ENCODE measurements at places on chromosomes 2 and 18. TPM values are rescaled to one million over a fixed set of nuclear protein-coding genes. Genes with fewer than 3 reads are reported as not detected.

Gene DNER
- total RNA-seq: not detected

- DNase-seq: no peak
Measured at GRCh38 chr18:45844938-45845337, 19.5 kb downstream of the SIGLEC15 start.

DNA sequence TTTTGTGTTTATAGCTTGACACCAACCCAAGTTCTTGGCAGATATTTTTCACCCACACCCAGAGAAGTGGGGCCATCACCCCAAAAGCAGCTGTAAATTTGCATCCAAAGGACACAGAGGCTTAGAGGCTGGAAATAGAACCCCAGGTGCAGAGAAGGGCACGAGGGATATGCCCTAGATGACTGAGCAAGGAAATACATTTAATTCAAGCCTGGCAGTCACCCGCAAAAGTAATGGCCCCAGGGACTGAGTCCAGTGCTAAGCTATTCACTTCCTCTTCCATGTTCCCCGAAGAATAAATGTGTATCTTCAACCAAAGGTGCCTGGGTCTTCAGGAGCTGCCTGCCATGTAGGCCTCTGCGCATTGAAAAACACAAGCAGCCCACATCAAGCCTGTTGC, 14.0 kb upstream of the REG3G start:
- DNase-seq: no peak

GRCh38 chr2:236051806-236052205, 116.4 kb downstream of the GBX2 start:
- no peak for DNase-seq

Gene SANBR
- 2.9 TPM for total RNA-seq

Gene SP100
- total RNA-seq: 220 TPM

Gene ANXA4
- 22.4 TPM for total RNA-seq

DNA sequence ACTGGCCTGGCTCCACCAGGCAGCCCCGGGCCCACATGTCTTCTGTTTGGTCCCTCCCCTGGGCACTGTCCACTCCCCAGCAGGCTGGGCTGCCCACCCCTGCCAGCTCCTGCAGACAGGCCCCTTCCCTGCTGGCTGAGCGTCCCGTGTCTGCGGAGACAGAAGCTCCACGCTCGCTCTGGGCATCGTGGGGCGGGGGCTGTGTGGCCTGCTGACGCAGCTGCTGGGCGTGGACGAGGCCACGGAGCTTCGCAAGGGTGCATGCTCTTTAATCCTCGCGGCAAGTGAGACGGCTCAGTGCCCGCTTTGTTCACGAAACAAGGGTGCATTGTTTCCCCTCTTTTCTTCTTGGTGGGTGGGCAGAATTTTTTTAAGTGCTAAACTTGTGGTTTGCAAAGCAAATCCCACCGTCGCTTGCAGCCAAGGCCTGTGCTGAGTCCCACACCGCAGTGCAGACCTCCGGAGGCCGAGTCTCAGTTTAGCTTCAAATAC, 132.8 kb upstream of the CTDP1 start:
- DNase-seq: no peak

DNA sequence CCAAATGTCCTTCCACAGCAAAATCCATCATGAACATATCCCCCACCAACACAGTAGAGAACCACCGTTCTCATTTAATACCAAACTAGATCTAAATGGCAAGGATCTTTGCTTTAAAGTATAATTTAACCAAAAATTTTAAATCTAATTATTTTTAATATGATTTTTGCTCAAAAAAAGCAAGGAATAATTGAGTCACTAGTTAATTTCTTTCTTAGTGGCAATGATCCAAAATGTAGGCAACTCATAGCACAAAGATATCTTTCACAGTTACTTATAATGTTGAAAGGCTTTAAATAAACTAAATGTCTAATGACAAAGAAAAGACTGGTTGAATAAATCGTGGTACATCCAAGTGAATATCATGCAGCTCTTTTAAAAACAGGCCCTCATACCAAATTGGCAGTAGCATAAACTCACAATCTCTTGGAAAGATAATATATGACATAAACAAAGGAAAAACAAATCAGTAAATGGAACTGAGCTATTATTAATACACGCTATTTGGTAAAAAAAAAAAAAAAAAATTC, 20.3 kb downstream of the PTPN2 start:
- no peak for DNase-seq

Gene CYS1
- not detected for total RNA-seq

GRCh38 chr18:28715206-28715605, 538.3 kb upstream of the CDH2 start:
- DNase-seq: no peak
